ENCODE measurements at places on chromosomes 6 and 20. TPM values are rescaled to one million over a fixed set of nuclear protein-coding genes. Genes with fewer than 3 reads are reported as not detected.

Gene CRISP3
- not detected for total RNA-seq

Gene BPIFB1
- total RNA-seq, result not detected

Gene PDRG1
- 13.7 TPM for total RNA-seq

Gene PAK1IP1
- 9.7 TPM for total RNA-seq

Gene ELOVL2
- 0.83 TPM for total RNA-seq

Gene MEP1A
- total RNA-seq, result 0.36 TPM

Gene UTRN
- total RNA-seq, result 36.2 TPM

Gene BANF2
- total RNA-seq, result not detected

Gene FAM229B
- 11.4 TPM for total RNA-seq

Gene BFSP1
- 1.3 TPM for total RNA-seq

Gene MUCL3
- total RNA-seq, result not detected

Gene GLYATL3
- total RNA-seq, result not detected

- H3K27me3 ChIP-seq, result no peaks in the 10 kb centered on the region
- peaks cover 34% of the 10 kb centered on the region for H3K4me1 ChIP-seq
- peaks cover 6% of the 10 kb centered on the region for H3K36me3 ChIP-seq
- H3K4me3 ChIP-seq, result no peak overlapping the region
- no peak overlapping the region for H3K27ac ChIP-seq
Measured at GRCh38 chr6:159992366-159992765, 23.5 kb downstream of the IGF2R start.

DNA sequence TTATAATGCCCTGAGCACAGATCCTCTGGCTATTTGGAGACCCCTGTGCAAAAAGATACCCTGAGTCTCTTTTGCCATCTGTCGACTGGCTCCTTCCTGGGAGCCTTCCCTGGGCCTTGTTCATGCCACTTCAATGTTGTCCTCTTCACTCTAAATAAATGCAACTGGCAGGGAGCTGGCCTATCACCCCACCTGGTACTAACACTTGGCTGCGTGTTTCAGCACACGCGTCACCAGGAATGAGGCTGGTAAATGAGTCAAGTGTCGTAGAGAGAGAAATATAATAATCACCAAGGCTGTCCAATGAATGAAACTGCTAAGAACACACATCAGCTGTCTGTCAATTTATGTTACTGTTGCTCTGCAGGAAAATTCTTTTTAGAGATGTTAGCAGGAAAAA, 374.6 kb upstream of the JARID2 start:
- H3K36me3 ChIP-seq, result no peaks in the 10 kb centered on the region
- no peaks in the 10 kb centered on the region for H3K27me3 ChIP-seq
- H3K27ac ChIP-seq, result no peak overlapping the region
- no peak overlapping the region for H3K4me3 ChIP-seq

- no peaks in the 10 kb centered on the region for H3K27me3 ChIP-seq
- H3K36me3 ChIP-seq, result no peaks in the 10 kb centered on the region
- H3K27ac ChIP-seq, result no peak overlapping the region
- DNase-seq, result no peak
- H3K4me1 ChIP-seq, result no peaks in the 10 kb centered on the region
Measured at GRCh38 chr6:170524172-170524502, 29.0 kb downstream of the PSMB1 start.

DNA sequence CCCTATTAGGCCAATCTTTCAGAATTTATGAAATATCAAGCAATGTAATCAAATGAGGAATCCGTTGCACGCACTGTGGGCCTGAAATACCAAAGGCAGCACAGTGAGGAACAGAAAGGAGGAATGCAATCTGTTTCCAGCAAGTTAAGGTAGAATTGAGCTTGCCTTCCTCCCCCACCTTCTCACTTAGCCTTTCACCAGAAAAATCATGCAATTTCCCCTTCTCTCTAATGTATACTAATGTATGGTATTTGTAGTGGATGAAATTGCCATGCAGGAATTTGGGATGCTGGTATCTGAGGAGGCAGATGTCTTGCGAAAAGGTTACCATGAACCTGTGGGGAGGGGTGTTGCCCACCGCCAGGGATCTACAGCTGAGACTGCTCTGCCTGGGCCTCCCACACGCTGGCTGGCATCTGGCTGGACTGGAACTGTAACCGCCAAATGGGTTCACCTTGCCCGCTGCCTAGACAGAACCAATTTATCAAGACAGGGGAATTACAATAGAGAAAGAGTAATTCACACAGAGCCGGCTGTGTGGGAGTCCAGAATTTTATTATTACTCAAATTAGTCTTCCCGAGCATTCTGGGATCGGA, 222.4 kb upstream of the MYLIP start:
- no peak for DNase-seq
- no peaks in the 10 kb centered on the region for H3K27me3 ChIP-seq
- H3K36me3 ChIP-seq, result no peaks in the 10 kb centered on the region
- H3K27ac ChIP-seq, result no peak overlapping the region

DNA sequence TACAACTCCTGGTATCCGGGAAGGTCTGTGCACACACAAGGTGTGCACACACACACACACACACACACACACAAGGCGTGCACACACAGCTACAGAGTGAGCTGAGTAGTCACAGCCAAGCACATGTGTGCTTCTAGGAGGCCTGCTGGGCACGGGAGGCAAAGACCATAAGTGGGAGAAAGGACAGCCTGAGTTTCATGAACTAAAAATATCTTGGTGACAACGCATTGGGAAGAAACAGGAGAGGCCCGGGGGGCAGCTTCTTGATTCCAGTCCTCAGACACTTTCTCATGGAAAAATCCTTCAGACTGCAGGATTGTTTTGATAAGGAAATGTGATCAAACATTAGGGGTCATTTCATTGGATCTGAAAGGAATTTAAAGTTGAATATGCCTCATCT, 2.6 kb downstream of the TRAF3IP2 start:
- peak; percentile 82 for DNase-seq
- H3K4me1 ChIP-seq, result peaks cover 81% of the 10 kb centered on the region
- H3K4me3 ChIP-seq, result peak overlapping the region; percentile 59
- H3K27me3 ChIP-seq, result no peaks in the 10 kb centered on the region

- DNase-seq, result no peak
- H3K36me3 ChIP-seq, result no peaks in the 10 kb centered on the region
- H3K4me1 ChIP-seq, result peaks cover 17% of the 10 kb centered on the region
- no peak overlapping the region for H3K27ac ChIP-seq
- H3K27me3 ChIP-seq, result no peaks in the 10 kb centered on the region
Measured at GRCh38 chr20:64220891-64221527, 34.5 kb upstream of the PCMTD2 start.

GRCh38 chr6:16711546-16712254, 49.6 kb downstream of the ATXN1 start:
- H3K27me3 ChIP-seq, result no peaks in the 10 kb centered on the region
- peak overlapping the region; percentile 67 for H3K27ac ChIP-seq
- peaks cover 23% of the 10 kb centered on the region for H3K4me1 ChIP-seq
- no peaks in the 10 kb centered on the region for H3K36me3 ChIP-seq
- DNase-seq, result no peak

DNA sequence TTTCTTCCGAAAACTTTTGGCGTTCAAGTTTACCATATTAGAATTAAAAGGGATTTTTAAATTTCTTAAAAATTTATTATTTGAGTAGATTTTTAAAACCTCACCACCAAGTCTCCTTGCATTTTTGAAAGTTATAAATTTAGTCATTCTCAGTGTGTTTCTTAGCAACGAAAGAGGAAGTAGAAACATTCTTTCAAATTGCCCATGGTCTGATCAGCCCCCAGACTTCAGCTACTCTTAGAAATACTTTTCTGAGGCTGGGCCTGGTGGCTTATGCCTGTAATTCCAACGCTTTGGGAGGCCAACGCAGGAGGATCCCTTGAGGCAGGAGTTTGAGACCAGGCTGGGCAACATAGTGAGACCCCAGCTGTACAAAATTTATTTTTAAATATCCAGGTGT, 15.1 kb upstream of the RTF2 start:
- DNase-seq, result no peak
- H3K4me1 ChIP-seq, result no peaks in the 10 kb centered on the region
- no peaks in the 10 kb centered on the region for H3K36me3 ChIP-seq
- H3K27me3 ChIP-seq, result no peaks in the 10 kb centered on the region
- no peak overlapping the region for H3K27ac ChIP-seq

GRCh38 chr6:3800850-3801591, 48.2 kb upstream of the FAM50B start:
- H3K36me3 ChIP-seq, result no peaks in the 10 kb centered on the region
- peaks cover 45% of the 10 kb centered on the region for H3K4me1 ChIP-seq
- no peak for DNase-seq
- no peak overlapping the region for H3K4me3 ChIP-seq
- H3K27me3 ChIP-seq, result no peaks in the 10 kb centered on the region

GRCh38 chr6:93222071-93222851, 197.1 kb downstream of the EPHA7 start:
- H3K36me3 ChIP-seq, result no peaks in the 10 kb centered on the region
- no peak overlapping the region for H3K27ac ChIP-seq
- H3K4me3 ChIP-seq, result no peak overlapping the region
- H3K4me1 ChIP-seq, result no peaks in the 10 kb centered on the region

- H3K27me3 ChIP-seq, result no peaks in the 10 kb centered on the region
- no peak overlapping the region for H3K27ac ChIP-seq
- H3K4me3 ChIP-seq, result no peak overlapping the region
- DNase-seq, result no peak
- no peaks in the 10 kb centered on the region for H3K4me1 ChIP-seq
Measured at GRCh38 chr20:35027301-35027700, 65.3 kb downstream of the TRPC4AP start.

DNA sequence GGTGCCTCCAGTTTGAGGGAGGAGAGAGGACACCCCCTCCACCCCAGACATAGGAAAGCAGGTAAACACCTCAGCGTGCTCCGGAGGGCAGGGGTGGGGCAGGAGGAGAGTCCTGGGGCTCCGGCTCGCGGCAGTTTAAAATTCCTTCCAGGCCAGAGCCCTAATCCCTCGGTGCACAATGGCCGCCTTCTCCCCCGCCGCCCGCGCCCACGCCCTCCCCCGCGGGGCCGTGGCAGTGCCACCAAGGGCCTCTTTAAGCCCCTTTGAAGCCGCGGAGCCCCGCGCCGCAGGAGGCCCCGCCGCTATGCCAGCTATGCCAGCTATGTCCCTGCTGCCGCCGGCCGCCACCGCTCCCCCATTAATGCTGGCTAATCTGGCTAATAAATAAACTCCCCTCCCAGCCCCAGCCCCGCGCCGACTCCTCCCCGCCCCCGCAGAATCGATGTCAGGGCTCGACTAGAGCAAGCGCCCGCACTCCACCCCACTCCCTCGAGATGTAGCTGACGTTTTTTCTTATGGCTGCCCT, 125.1 kb downstream of the MRPL14 start:
- no peak for DNase-seq
- H3K27me3 ChIP-seq, result peaks cover 4% of the 10 kb centered on the region
- H3K4me1 ChIP-seq, result peaks cover 14% of the 10 kb centered on the region
- peak overlapping the region; percentile 46 for H3K4me3 ChIP-seq

GRCh38 chr6:156691018-156691417, 86.2 kb upstream of the ARID1B start:
- DNase-seq, result no peak
- H3K27ac ChIP-seq, result no peak overlapping the region
- H3K27me3 ChIP-seq, result no peaks in the 10 kb centered on the region
- H3K4me3 ChIP-seq, result no peak overlapping the region
- no peaks in the 10 kb centered on the region for H3K4me1 ChIP-seq

GRCh38 chr6:29376003-29376402, 912 bp upstream of the OR12D3 start:
- H3K27me3 ChIP-seq, result no peaks in the 10 kb centered on the region
- H3K4me3 ChIP-seq, result no peak overlapping the region
- H3K27ac ChIP-seq, result no peak overlapping the region
- DNase-seq, result no peak

- no peak for DNase-seq
- H3K4me3 ChIP-seq, result no peak overlapping the region
- no peak overlapping the region for H3K27ac ChIP-seq
- H3K36me3 ChIP-seq, result no peaks in the 10 kb centered on the region
- H3K27me3 ChIP-seq, result no peaks in the 10 kb centered on the region
Measured at GRCh38 chr6:19999319-20000191, 162.4 kb downstream of the ID4 start.

GRCh38 chr6:108650781-108651180, 90.1 kb downstream of the FOXO3 start:
- no peaks in the 10 kb centered on the region for H3K27me3 ChIP-seq
- H3K4me3 ChIP-seq, result no peak overlapping the region
- H3K4me1 ChIP-seq, result peaks cover 72% of the 10 kb centered on the region
- no peak for DNase-seq
- H3K36me3 ChIP-seq, result no peaks in the 10 kb centered on the region

- H3K4me1 ChIP-seq, result peaks cover 48% of the 10 kb centered on the region
- no peaks in the 10 kb centered on the region for H3K36me3 ChIP-seq
- peak; percentile 91 for DNase-seq
Measured at GRCh38 chr6:15399641-15400470, 154.0 kb downstream of the JARID2 start.

GRCh38 chr6:132445201-132445951, 44.1 kb upstream of the MOXD1 start:
- H3K4me1 ChIP-seq, result no peaks in the 10 kb centered on the region
- no peak overlapping the region for H3K27ac ChIP-seq
- no peaks in the 10 kb centered on the region for H3K36me3 ChIP-seq
- no peaks in the 10 kb centered on the region for H3K27me3 ChIP-seq

GRCh38 chr6:146423452-146423851, 120.2 kb upstream of the RAB32 start:
- no peak for DNase-seq
- no peaks in the 10 kb centered on the region for H3K27me3 ChIP-seq
- H3K27ac ChIP-seq, result no peak overlapping the region
- no peaks in the 10 kb centered on the region for H3K4me1 ChIP-seq

- no peak overlapping the region for H3K4me3 ChIP-seq
- DNase-seq, result no peak
- no peak overlapping the region for H3K27ac ChIP-seq
Measured at GRCh38 chr20:32240205-32240604, 32.5 kb downstream of the POFUT1 start.

DNA sequence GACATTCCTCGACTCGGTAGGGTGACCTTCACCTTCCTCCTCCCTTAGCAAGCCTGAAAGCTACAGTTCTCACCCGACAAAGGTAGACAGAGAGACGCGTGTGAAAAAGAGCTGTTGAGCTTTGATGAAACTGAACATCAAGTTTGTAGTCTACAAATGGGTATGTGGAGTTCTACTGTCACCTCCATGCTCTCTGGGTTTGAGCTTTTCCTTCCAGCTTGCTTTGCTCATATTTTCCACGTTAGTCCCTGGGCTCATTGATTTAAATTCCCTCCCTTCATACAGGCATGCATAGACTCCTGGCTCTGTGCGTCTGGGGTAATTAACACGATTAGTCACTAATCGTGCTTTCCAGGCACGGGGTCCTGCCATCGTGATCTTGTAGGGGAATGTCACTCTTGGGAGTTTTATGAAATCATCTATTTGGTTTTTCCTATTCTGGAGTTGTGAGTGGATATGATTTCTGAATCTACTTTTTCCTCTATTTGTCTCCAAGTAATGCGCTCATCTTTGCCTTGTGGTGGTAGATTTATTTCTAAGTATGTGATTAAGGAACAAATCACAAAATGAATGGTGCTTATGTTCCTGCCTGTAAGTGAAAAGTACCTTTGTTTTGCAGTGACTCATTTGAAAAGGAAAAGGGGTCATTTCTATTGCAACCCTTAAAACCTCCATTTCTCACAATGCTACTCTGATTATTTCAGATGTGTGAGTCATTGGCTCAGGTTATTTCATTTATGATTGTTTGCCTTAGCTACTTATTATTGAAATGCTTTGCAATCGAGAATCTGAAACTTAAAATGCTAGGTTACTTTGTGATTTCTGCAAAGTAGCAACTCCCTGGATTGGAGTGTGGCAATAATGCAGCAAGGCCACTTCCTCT, 154.6 kb downstream of the ZDHHC14 start:
- H3K4me3 ChIP-seq, result no peak overlapping the region
- no peak for DNase-seq
- H3K27me3 ChIP-seq, result no peaks in the 10 kb centered on the region
- H3K4me1 ChIP-seq, result peaks cover 25% of the 10 kb centered on the region
- peak overlapping the region; percentile 19 for H3K27ac ChIP-seq

- H3K36me3 ChIP-seq, result no peaks in the 10 kb centered on the region
- H3K4me1 ChIP-seq, result peaks cover 61% of the 10 kb centered on the region
- no peaks in the 10 kb centered on the region for H3K27me3 ChIP-seq
Measured at GRCh38 chr20:33793011-33793931, 17.9 kb upstream of the CHMP4B start.

- no peak overlapping the region for H3K4me3 ChIP-seq
- H3K27me3 ChIP-seq, result no peaks in the 10 kb centered on the region
Measured at GRCh38 chr6:20892365-20892764, 358.1 kb downstream of the CDKAL1 start.

All from sigmoid colon (tissue), 7 donors.